Activated CD8-positive, alpha-beta memory T cell treated with anti-CD3 and anti-CD28 coated beads, Interleukin-2, amount 50 U/mL, for 4 hours (primary cell): ENCODE measurements at places on chromosomes 5 and 9.

GRCh38 chr5:165333623-165334022 is 1828.2 kb downstream of the MAT2B start:
- no peak for DNase-seq

DNA sequence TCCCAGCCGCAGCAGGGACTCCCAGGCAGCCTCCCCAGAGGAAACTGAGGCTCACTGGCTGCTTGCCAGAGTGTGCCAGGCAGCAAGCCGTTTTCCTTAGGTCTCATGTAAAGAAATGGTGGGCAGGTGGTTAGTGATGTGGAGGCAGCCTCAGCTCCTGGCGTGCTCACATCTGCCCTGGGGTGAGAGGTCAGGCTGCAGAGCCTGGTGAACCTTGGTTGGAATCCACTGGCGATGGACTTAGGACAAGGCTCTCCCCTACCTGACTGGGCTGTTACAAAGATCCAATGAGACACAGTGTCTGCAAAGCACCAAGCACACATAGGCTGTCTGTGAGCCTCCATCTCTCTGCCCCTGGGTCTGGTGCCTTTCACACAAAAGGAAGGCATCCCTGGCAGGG is 30.9 kb downstream of the LHX6 start:
- no peak for DNase-seq

DNA sequence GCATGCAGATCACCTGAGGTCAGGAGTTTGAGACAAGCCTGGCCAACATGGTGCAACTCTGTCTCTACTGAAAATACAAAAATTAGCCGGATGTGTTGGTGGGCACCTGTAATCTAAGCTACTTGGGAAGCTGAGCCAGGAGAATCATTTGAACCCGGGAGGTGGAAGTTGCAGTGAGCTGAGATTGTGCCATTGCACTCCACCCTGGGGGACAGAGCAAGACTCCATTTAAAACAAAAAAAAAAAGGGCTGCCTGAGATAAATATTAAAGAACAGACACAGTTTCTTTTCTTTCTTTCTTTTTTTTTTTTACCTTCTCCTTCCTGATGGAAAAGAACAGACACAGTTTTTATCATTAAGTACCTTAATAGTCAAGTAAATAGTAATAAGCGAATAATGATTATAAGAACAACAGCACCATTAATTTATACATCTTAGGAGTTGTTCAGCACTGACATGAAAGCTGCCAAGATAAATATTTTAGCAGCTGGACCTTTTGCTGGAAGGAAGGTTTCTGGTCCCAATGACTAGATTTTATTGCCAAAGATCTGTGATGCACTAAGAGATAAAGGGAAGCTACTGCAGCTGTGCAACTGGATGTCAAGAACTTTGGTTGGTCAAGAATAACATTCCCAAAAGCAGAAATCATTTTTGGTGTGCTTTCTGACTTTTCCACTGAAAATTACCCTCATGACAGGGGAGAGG is 7.0 kb downstream of the CENPP start:
- no peak for DNase-seq

GRCh38 chr9:125522328-125522725 is 184.7 kb downstream of the MAPKAP1 start:
- DNase-seq, result no peak

DNA sequence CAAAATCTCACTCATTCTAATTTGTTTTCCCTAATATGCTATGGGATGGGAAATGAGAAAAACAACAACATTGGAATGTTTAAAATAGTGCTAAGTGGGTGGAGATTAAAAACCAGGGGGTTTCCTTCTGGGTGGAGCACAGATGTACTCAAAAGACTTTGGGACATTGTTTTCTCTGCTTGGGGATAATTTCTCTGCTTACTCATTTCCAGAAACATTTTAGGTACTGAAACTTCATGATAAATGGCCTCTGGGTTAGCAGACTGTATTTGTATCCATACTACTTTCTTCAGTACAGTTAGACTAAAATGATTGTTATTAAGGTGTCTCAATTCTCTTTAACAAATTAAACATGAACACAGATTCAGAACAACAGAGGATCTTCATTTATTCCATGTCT is 17.4 kb downstream of the ELOVL7 start:
- DNase-seq, result no peak

DNA sequence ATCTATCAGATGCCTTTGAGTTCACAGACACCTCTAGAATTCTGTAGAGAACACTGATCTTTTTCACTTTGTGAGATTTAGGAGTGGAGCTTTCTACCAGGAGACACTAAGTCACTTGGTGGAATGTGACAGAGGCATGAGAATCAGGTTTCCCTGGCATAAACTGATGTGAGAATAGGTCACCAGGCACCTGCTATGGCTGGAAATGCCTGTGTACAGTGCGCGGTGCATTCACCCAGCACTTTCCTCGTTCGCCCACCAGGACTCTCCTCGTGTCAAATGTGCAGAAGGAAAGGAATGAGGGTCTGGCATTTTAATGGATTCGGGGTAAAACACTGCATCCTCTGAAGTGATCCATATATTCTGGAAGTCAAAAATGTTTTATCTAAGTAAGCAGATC is 281.8 kb upstream of the TUT7 start:
- no peak for DNase-seq

- no peak for DNase-seq
These were observed 33.9 kb upstream of the AOPEP start for GRCh38 chr9:94692601-94693000.

- DNase-seq, result no peak
These were observed 11.8 kb upstream of the SYK start for GRCh38 chr9:90789862-90790261.

GRCh38 chr5:87354496-87354895 is 58.2 kb downstream of the CCNH start:
- DNase-seq, result no peak

- DNase-seq, result no peak
These were observed 133.9 kb downstream of the PAM start for GRCh38 chr5:102889033-102889432.

DNA sequence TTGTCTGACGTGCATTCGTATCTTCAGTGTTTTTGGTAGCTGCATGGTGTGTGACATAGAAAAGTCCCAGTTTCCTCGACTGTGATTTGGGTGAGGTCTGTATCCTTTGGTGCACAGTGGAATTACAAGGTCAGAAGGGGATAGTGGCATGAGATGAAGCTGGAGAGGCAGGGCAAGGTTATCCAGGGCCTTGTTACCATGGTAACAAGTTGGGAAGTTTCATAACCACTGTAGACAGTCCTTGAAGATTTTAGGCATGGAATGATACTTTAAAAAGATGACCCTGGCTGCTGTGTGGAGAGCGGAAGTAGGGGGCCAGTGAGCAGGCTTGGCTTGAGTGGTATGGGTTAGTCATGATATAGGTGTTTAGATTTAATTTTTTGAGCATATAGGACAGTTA is 11.9 kb downstream of the EHMT1 start:
- DNase-seq, result no peak

DNA sequence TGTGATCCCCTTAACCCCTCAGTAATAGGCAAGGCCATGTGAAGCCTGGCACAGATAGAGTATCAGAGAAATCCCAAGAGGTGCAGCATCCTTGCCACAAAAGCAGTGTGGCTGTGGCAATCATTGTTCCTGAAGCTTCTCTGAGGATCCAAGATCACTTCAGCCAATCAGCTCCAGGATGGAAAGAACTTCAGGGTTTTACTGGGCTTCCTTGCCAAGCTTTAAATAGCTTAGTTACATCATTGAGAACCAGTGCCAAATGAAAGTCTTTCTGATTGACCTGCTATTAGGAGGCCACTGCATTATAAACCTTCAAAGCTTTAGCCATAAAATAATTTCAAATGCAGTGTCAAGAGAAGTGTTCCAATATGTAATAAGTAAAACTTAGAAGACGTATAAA is 430.6 kb downstream of the PIK3R1 start:
- no peak for DNase-seq

- DNase-seq, result no peak
These were observed 52.1 kb downstream of the GDNF start for GRCh38 chr5:37787742-37788141.

DNA sequence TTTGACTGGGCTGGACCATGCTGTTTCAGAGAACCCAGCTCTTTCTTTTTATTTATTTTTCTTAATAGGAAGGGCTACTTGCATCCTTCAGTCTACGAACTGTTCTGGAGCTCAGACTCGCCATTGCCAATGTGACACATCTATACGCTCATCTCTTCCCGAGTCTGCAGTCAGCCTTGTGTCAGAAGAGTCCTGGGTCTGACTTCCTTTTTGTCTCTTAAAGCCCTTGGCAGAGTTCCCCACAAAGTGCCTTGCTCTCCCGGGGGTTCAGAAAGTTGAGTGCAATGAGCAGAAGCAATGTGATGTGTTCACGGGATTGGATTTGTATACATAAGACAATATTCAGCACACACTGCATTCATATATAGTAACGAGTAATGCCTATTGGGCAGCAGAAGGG is 140.4 kb downstream of the ATPSCKMT start:
- DNase-seq, result no peak

- DNase-seq, result no peak
These were observed 461.5 kb downstream of the ANXA1 start for GRCh38 chr9:73613092-73613701.

DNA sequence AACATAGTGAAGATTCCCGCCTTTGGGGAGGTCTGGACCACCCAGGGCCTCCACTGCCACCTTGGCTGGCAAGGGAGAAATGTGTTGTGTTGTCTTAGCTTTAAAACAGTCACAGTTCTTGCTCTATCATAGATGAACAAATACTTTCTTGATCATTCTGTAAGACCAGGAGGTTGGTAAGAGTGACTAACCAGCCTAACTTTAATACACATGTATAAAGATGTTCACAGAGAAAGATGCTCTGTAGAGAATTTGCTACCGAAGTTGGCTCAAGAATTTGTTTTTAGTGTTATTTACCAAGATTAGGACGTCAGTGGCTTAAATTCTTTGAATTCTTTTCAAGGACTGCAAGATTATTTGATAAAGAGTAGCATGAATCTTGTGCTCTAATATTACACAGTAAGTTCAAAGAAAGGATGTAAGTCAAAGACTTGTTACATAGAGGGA is 28.4 kb downstream of the GLRX start:
- DNase-seq, result no peak

DNA sequence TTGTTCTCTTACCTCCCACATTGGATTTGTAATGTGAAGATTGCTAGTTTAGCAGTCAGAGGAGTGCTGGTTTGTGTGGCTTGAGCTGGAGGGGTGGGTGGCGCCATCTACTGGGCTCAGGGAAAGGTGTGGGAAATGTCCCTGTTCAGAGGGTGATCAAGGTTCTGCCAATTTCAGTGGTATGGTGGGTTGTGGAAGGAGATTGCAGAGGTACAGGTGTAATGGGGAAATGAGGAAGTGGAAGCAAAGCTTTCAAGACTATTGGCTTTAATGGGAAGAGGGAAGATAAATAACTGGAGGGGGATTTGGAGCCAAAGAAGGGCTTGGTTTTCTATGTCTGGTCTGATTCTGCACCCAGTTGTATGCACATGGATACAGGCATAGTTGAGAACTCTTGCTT is 76.4 kb downstream of the OSMR start:
- DNase-seq, result peak; percentile 30

DNA sequence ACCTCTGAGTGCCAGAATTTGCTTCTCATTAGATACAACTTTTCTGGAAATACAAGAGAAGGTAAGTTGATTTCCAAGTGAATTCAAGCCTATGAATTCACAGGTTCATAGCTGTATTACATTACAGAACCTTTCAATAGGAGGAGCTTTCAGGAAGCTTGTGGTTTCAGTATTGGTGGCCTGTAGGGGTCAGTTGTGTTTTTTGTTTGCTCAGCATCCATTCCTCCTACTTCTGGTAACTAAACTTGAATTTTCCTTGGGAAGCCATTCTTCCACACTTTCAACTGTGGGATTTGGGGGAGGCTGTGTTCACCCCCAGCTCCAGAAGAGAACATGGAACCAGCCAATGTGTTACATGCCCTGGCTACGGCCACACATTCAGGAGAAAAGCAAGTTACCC is 5.6 kb upstream of the CYSTM1 start:
- no peak for DNase-seq

DNA sequence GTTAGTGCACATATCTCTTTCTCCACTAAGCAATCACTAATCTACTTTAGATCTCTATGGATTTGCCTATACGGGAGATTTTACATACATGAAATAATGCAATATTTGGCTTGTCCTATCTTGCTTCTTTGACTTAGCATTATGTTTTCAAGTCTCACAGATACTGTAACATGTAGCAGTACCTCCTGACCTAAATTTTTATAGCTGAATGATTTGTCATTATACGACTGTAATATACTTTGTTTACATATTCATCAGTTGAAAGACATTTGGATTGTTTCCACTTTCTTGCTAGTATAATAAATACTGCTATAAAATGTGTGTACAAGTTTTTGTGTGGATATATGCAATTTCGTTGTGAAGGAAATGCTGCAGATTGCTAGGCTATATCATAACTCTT is 1520.8 kb upstream of the CDH6 start:
- DNase-seq, result no peak

- no peak for DNase-seq
These were observed 23.1 kb downstream of the CXXC5 start for GRCh38 chr5:139671096-139671841.

GRCh38 chr5:172229904-172230303 is 35.9 kb downstream of the EFCAB9 start:
- DNase-seq, result no peak

- no peak for DNase-seq
These were observed 2.6 kb downstream of the CEMIP2 start for GRCh38 chr9:71765693-71766092.

GRCh38 chr5:171664489-171664888 is 121.1 kb upstream of the SMIM23 start:
- DNase-seq, result no peak

DNA sequence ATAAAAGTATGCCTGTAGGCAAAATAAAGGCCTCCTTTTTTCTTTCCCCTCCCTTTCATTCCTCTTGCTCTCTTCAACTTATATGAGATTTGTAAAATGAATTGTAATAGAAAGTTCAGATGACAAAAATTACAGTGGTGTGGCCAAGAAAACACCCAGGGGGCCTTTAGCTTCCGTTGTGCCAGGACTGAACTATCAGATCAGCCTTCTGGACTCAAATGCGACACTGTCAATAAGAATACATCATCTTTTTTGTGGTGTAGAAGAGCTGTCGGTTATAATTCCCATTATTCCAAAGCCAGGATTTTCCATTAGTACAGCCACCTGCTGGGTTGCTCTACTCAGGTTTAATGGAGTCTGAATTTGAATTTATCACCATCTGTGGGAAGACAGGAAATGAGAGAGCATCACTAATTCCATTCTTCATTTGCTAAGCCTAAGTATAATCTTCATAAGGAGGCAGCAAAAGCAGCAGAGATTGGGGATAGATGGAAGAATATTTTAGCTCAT is 443.4 kb downstream of the ANXA1 start:
- no peak for DNase-seq

- DNase-seq, result peak; percentile 76
These were observed 19.2 kb upstream of the SHB start for GRCh38 chr9:38088006-38088925.

DNA sequence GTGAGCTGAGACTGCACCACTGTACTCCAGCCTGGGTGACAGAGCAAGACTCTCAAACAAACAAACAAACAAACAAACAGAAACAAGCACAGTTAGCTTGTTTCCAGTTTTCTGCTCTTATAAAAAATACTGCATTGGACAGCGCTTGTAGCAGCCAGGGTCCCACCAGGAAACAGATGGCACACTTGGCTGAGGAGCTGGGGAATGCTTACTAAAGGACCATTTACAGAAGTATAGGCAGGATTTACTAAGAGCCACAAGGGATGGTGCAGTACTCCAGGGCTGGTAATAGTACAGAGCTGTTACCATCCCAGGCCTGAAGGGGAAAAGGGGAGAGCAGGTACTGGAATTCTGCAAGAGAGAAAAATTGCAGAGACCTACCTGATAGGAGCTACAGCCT is 5.2 kb upstream of the ANKS6 start:
- DNase-seq, result no peak
